ENCODE measurements at places on chromosomes 1 and 21. TPM values are rescaled to one million over a fixed set of nuclear protein-coding genes. Genes with fewer than 3 reads are reported as not detected.

DNA sequence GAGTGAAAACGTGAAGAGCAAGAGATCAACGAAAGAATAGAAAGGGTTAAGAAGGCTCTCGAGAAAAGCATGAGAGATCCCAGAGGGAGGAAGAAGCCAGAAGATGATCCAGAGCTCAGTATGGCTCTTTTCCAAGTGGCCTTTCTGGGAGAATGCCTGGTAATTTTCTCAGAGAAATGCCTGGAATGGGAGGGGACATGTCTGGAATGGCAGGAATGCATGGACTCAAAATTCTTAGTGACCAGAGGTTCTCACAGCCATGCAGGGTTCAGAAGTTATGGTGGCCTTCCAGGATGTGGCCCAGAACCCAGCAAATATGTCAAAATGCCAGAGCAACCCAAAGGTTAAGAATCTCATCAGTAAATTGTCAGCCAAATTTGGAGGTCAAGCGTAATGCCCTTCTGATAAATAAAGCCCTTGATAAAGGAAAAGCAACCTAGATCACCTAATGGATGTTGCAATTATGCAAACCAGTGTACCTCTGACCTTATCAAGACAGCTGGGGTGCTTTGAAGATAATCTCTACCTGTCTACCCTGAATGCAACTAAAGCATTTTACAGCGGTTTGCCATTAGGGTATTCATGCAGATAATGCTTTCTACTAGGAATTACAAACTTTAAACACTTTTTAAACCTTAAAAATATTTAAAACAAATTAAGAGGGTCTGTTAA is 53.1 kb downstream of the NBPF6 start:
- H3K36me3 ChIP-seq = no peaks in the 10 kb centered on the region
- H3K4me3 ChIP-seq = no peak overlapping the region
- peak; percentile 37 for DNase-seq
- no peaks in the 10 kb centered on the region for H3K27me3 ChIP-seq

DNA sequence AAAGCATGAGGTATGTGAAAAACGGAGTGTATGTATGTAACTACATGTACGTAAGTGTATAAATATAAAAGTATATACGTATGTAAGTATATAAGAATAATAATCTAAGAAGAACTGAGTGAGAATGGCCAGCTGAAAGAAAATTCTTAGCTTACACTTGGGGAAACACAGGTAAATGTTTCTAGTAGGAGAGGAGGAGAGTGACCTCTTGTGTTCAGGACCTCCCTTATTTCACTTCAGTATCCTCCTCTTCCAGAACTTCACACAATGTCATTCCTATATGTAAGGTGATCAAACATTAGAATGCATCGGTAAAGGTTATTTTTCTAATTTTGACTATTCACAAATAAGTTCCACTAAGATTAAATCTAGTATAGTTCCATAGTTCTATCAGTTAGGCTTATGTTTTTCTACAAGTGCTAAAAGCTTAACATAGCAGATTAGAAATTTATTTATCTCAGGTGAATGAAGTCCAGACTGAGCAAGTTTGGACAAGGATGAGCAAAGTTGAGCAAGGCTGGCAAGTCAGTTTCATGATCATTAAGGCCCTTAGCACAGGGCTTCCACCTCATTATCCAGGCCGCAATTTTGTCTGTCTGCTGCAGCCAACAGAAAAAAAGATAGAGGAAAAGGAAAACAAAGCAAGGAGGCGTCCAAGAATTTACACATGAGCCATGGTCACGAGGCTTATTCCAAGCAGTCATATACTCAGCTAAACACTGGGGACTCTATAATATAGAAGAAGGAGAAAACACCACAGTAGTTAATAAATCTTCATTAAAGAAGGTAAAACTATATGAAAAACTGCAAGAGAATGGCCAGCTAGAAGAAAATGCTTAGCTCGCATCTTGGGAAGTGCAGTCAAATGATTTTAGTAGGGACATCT is 7.1 kb upstream of the MROH9 start:
- no peaks in the 10 kb centered on the region for H3K36me3 ChIP-seq
- no peak overlapping the region for H3K4me3 ChIP-seq
- H3K27me3 ChIP-seq = no peaks in the 10 kb centered on the region
- no peaks in the 10 kb centered on the region for H3K4me1 ChIP-seq
- H3K27ac ChIP-seq = no peak overlapping the region
- DNase-seq = no peak

GPR37L1 gene
- 0.11 TPM for total RNA-seq

DNA sequence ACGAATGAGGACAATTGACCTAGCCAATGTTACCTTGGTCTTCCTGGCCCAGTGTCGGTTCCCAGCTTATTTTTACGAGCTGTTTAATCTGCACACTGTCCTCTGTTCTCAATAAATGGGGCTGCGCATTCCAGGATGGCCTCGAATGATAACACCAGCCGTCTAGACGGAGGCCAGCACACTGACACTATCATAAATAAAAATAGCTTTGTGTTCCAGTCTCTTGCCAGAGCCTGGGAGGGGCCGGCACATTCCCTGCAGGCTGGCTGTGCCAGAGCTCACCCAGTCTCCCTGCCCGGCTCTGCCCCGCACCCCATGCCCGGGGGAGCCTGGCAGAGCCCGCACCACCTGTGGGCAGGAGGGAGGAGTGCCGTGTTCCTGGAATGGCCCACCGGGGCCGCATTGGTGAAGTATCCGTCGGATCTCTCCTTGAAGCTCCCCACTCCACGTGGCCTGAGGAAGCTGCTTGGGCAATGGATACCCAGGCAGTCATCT is 92.1 kb downstream of the SPSB1 start:
- no peak overlapping the region for H3K4me3 ChIP-seq
- no peaks in the 10 kb centered on the region for H3K4me1 ChIP-seq
- no peaks in the 10 kb centered on the region for H3K27me3 ChIP-seq
- no peaks in the 10 kb centered on the region for H3K36me3 ChIP-seq
- H3K27ac ChIP-seq = no peak overlapping the region

CD52 gene
- 4.1 TPM for total RNA-seq
